Hematopoietic multipotent progenitor cell treated with erythropoietin and hydrocortisone succinate and interleukin-3 and kit ligand, for 15 days (in vitro differentiated cells): ENCODE measurements at places on chromosomes 7 and 10.

DNA sequence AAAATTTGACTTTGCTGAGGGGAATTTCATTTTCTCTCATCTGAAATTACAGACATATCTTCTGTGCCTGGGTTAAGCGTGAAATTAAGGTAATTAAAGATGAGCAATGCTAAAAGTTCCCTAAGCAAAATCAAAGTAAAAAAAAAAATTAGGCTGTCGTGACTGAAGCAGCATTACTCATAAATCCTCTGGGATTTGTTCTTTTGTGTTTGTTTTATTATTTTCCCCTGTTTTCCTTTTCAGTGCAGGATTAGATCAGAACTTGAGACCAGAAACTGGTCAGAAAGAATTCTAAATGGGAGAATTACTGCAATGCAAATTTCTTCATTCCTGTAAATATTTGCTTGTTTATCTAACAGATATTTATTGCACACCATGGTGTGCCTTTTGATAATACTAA lies 141.4 kb upstream of the BET1 start:
- DNase-seq, result no peak

DNA sequence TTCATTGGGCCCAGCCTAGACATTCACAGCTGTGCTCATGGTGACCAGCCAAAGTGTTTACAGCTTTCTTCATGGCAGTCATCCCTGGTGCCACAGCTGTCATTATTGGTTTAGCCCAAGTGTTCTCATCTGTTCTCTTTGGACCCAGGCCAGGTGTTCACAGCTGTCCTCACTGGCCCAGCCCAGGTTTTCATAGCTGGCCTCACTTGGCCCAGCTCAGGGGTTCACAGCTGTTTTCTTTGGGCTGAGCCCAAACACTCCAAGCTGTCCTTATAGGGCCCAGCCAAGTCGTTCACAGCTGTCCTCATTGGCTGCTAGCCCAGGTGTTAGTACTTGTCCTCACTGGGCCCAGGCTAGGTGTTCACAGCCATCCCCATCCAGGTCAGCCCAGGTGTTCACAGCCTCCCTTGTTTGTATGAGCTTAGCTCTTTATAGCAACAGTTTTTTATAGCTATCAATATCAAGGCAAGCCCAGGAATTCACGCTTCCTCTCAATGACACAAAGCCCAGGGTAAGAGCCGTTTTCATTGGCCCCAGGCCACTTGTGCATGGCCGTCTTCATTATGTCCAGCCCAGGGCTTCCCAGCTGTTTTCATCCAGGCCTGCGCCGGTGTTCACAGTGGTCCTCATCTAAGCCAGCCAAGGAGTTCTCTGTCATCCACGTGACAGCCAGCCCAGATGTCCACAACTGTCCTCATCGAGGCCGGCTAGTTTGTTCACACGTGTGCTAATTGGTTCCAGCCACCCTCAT lies 11.6 kb downstream of the FRG2B start:
- DNase-seq, result no peak

GRCh38 chr10:132451506-132452215 lies 54.7 kb downstream of the PWWP2B start:
- DNase-seq, result no peak

DNA sequence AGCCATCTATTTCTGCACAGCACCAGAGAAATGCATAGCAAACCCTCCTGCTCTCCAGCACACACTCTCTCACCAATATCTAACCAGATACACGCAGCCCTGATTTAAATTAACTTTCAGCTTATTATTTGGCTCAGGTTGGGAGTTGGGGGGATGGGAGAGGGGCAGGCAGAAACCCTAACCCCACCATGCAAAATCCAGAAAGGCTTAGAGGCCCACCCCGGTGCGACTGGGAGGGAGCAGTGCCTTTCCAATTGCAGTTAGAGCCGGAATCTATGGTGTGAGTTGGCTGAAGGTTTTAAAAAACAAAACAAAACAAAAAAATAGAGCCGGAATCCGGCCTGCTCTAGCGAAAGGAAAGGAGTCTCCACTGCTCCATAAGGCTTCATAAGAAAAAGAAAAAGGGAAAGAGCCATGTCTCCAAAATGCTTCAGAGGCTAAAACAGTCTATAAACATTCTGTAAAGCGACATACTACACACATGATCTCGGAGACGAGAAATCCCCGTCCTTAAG lies 2.9 kb downstream of the IGF2BP3 start:
- DNase-seq, result no peak

DNA sequence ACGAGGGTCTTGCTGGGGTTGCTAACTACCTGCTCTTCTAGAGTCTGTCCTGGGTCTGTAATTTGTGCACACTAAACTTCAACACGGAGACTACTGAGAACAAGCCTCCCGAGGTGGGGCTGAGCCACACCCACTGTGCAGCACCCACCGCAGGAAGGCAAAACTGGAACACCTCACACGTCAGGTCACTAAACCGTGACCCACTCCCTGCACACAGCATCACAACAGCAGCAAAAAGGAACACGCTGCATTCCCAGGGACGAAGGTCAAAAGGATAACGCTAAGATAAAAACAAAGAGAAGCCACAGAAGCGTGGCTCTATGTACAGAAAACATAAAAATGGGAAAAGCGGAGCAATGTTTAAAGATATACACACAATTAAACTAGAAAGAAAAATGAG lies 170.1 kb downstream of the MAD1L1 start:
- no peak for DNase-seq

DNA sequence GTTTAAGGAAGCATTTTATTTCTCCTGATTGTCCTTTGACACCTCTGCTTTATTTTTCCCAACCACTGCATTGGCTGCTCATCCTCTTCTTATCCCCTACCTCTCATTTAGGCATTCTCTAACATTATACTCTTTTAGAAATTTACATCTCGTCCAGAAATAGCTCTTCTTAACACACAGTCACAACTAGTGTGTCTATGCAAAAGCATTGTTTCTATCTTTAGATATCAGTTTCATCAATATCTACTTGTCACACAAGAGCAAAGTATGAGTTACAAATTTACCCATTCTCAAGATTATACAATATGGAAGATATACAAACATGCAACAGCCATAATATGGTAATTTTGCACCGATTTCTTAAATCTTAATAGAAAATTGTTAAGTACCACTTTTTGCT lies 35.7 kb upstream of the MDFIC start:
- DNase-seq, result no peak

DNA sequence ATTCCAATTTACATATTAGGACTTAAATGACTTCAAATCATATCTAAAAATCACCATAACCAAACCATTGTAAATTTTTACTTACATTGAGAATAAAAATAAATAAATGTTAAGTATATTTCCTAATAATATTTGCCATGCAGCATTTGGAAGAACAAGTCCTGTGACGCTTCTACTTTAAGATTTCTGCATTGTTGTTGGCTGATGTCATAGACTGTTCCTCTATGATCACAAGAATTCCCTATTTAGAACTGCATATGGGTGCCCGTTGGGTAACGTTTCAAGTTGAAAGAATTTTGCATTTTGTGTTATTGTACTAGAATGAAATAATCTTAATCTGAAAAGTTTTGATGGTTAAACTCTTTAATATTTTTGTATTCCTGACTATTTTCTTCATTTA lies 5.1 kb upstream of the ITGB1 start:
- DNase-seq, result no peak

- no peak for DNase-seq
Measured at GRCh38 chr7:81165070-81165469, 246.2 kb upstream of the SEMA3C start.

GRCh38 chr10:44856696-44857095 lies 54.4 kb upstream of the TMEM72 start:
- no peak for DNase-seq

- DNase-seq, result no peak
Measured at GRCh38 chr7:46320956-46321355, 399.9 kb upstream of the IGFBP3 start.

GRCh38 chr10:131831561-131831960 lies 69.2 kb upstream of the PPP2R2D start:
- no peak for DNase-seq

GRCh38 chr10:71255808-71256660 lies 43.7 kb downstream of the UNC5B start:
- DNase-seq, result no peak

GRCh38 chr10:47257396-47258120 lies 42.4 kb upstream of the GDF10 start:
- DNase-seq, result no peak

GRCh38 chr7:106824458-106824857 lies 40.6 kb upstream of the PIK3CG start:
- DNase-seq, result no peak

DNA sequence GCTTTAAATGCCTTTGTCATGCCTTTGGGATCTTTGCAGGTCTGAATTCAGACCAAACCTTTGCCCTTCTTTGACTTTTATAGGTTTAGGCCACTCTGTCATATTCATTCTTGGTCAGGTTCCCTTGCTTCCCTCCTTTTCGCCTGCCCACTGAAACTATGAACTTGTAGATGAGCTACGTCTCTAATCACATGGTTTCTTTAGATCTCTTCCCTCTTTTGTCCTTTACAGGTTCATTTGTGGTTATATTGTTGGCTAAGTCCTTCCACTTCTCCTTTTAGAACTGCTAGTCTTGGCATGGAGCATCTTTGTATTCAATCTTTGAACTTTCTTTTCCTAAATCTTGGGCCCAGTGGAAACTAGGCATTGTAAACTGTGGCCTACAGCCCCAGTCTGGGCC lies 104.0 kb upstream of the ZEB1 start:
- DNase-seq, result no peak

DNA sequence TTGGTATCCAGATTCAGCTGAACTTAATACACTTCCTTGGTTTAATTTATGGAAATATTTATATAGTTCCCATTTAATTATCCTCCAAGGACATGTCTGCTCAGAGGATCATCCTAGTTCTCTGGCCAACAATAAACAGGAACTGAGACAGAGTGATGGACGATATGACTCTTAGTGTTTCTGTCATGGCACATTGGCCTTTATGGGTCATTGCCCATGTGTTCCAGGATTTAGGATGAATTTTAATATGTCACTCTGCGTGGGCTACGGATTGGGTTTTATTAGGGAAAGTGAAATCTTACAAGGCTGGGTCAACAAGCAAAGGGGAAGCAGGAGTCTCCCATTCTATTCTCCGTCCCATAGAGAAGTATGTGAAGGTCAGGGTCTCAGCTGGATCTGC lies 18.8 kb upstream of the TNPO3 start:
- DNase-seq, result no peak

GRCh38 chr10:86221442-86222335 lies 144.9 kb downstream of the GRID1 start:
- DNase-seq, result no peak

GRCh38 chr7:77232467-77232866 lies 32.8 kb upstream of the FGL2 start:
- no peak for DNase-seq

- DNase-seq, result no peak
Measured at GRCh38 chr10:112208997-112209396, 25.4 kb upstream of the GPAM start.

- DNase-seq, result no peak
Measured at GRCh38 chr7:108535744-108536143, 9.8 kb upstream of the PNPLA8 start.

- DNase-seq, result no peak
Measured at GRCh38 chr10:49844775-49845595, 82.9 kb upstream of the OGDHL start.

- DNase-seq, result no peak
Measured at GRCh38 chr10:25101461-25102146, 73.2 kb upstream of the GPR158 start.

- no peak for DNase-seq
Measured at GRCh38 chr10:51773681-51774080, 74.3 kb upstream of the CSTF2T start.

DNA sequence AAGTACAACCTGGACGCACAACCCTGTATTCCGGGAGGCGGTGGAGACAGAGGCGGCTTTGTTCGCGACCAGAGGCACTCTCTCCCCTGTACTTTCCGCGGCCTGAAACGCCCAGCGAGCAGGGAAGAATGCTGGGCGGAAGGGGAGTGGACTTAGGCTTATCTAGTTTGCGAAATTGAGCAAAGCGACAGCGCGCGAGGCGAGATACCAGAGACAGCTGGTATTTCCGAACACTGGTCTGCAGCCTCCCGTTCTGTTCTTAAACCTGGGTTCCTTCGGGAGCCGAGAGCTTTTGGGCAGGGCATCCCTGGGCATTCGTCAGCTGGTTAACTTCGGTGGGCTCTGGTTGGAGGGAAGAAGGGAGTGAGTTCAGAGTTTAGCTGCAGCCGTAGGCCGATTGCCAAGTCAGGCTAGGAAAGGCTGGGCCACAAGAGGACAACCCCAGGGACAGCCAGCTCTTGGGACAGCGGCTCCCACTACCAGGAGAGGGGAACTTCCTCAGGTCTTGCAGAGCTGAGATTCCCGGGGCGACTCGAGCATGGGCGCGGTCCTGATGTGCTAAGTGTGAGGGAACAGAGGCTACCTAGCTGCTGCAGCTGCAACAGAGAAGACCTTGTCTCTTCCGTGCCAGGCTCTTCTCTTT lies 3.9 kb downstream of the HMX3 start:
- DNase-seq, result no peak

DNA sequence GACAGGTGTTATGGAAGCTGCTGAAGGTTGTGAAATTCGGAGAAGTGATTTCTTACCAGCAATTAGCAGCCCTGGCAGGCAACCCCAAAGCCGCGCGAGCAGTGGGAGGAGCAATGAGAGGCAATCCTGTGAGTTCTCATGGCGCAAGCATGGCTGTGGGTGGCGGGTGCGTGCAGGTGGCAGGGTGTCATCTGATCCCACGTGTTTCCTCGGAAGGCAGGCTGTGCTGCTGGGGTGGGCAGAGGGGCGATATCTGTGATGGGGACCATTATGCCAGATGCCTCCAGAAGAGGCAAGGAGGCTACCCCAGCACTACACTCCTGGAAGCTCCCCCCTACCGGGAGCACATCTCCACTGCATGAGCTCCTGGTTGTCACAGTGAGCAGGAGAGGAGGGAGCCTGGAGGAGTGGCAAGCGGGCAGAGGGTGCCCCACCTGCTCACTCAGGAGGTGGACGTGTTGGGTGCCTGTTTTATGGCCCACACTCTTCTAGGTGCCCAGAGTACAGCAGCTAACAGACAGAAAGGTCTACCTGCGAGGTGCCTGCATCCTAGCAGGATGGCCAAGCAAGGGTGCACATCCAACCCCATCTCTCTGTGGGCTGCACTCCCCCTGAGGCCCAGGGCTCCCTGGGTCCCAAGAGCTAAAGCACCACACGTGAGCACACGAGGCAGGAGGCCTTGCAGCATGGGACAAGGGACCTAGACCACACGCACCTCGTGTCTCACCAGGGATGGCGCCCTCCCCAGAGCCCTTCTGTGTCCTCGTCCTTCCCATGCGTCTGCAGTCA lies 204.7 kb downstream of the EBF3 start:
- no peak for DNase-seq

DNA sequence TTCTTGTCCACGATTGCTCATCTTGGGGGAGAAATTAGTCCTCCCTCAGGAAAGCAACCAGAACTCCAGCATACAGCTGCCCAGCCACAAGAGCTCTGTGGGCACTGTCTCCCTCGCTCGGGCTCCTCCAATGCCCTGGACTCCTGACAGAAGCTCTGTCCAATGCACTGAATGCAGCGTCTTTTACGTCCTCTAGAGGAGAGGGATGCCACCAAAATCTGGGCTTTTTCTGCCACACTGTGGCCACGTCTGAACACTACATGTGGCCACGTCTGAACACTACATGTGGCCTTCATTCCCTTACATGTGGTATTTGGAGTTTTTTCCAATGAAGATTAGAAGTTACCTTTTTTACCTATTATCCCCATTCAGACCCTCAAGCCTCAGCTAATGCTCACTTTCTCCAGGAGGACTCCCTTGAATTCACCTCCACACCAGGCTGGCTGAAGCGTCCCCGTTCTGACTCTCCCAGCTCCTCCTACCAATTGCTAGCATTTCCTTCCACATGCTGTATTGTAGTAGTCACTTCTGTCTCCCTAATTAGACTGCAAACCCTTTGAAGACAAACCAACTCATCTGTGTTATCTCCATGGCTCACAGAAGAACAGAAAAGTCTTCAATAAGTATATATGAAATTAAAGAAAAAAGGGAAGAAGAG lies 134.3 kb upstream of the PDE1C start:
- no peak for DNase-seq
